ENCODE measurements at places on chromosomes 3 and 15.

GRCh38 chr3:120299403-120299802, 14.4 kb upstream of the GPR156 start:
- no peak for DNase-seq

GRCh38 chr3:37963016-37963415, 27.6 kb upstream of the VILL start:
- no peak for DNase-seq

DNA sequence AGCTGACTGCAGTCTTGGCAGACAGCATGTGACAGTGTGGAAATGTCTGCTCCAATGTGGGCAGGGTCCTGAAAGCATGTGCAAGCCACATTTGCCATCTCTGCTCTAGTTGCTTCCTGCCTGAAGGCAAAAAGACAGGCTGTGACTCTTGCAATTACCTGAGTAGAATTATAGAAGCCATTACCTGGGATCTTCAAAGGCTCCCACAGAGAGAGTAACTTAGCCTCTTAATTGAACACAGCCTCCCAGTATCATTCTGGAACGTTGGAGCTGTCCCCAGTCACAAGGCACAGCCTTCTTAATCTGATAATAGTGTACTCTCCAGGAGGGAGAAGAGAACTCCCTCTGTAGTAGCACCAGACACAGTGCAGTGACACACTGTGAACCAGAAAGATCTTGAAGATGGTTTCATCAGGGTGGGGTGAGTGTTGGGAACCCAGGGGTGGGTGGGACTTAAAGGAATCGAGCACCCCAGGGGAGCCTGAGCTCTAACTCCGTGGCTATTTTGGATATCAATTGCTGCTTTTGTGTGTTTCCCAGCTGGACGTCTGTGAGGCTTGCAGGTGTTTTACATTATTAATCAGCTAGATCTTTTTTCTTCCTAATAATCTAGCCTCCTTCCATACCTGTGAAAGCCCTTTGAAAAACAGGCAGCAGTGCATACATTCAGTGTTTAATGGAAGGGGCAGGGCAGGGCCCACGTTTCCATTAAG, 40.6 kb upstream of the GLCE start:
- DNase-seq = no peak

GRCh38 chr3:64773137-64773536, 85.3 kb upstream of the ADAMTS9 start:
- DNase-seq = no peak

- DNase-seq = peak; percentile 90
These were observed 5.4 kb upstream of the SENP7 start for GRCh38 chr3:101518421-101518871.

DNA sequence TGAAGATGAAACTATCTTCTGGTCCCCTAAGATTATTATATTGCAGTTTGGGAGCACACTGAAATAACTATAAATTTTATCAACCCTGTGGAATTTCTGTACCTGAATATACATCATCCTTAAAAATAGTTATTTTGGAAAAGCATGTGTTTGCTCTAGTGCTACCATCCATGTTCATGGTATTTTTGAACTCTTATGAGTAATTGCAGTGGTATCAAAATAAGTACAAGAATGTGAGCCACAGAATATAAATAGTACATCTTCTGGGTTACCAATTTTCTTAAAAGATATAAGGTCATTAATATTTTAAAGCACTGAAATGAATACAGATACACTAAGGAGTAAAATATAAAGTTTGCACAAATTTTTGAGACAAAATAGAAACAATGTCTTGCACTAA, 206.5 kb downstream of the CBLB start:
- DNase-seq = no peak

- no peak for DNase-seq
These were observed 55.4 kb downstream of the EOMES start for GRCh38 chr3:27666708-27667107.

DNA sequence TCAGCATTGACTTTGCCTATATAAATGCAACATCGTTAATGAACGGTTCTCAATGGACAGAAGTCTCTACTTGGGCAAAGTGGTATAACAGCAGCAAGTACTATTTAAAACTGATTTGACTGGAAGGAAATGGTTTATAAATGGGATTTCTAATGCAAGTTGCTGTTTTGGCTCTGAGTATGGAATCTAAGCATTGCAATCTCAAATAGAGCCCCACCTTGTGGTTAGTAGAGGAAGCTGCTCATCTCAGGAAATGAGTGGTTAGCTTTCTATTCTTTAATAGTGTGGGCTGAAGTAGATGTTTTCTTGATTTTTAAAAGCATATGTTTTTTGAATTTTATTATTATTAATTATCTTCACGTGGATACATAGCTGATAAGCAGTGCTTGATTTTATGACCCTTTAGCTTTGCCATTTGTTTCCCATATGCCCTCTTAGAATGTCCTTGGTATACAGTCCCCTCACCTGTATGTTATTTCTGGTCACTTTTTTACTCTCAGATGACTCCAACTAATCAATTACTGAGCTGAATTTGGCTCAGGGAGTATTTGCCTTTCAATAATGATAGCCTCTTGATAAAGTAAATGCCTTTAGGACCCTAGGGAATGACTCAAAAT, 67.1 kb downstream of the OXSM start:
- DNase-seq = peak; percentile 72

DNA sequence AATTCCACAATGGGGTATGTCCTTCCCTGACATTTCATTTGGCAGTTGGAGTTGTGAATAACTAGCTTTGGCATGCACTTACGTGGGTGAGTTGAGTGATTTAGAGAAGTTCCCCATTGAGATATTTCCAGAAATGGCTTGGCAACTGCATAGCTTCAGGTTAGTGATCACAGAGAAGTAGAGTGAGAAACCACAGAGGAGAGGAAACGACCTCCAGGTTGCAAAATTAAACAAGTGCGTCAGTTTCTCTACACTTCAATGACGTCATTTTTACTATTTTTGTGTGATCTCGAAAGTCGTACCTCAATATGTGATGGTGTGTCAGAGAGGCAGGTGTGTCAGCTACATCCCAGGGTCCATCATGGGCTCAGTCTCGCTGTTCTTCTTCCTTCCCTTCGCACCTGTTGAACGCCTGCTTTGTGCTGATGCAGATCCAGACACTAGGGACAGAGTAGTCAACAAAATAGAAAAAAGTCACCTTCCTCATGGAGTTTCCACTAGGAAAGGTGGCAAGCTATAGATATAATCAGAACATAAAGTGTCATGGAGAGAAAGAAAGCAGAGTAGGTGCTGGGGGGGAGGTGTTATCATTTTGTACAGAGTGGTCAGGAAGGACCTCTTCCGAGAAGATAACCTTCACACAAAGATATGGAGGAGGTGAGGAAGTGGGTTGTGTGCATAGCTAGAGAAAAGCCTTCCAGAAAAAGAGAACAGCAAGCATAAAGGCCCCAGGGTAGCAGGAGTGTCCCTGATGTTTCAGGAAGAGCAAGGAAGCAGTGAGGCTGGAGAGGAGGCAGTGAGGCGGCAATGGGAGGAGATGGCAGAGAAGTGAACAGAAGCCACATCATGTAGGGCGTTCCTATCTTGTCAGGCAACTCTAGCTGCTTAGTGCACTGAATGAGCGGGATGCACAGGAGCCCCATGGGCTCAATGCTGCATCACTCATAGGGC, 75.6 kb downstream of the MCTP2 start:
- no peak for DNase-seq

GRCh38 chr15:94375997-94376396, 144.6 kb downstream of the MCTP2 start:
- no peak for DNase-seq

GRCh38 chr15:71677766-71678165, 132.6 kb upstream of the NR2E3 start:
- no peak for DNase-seq

DNA sequence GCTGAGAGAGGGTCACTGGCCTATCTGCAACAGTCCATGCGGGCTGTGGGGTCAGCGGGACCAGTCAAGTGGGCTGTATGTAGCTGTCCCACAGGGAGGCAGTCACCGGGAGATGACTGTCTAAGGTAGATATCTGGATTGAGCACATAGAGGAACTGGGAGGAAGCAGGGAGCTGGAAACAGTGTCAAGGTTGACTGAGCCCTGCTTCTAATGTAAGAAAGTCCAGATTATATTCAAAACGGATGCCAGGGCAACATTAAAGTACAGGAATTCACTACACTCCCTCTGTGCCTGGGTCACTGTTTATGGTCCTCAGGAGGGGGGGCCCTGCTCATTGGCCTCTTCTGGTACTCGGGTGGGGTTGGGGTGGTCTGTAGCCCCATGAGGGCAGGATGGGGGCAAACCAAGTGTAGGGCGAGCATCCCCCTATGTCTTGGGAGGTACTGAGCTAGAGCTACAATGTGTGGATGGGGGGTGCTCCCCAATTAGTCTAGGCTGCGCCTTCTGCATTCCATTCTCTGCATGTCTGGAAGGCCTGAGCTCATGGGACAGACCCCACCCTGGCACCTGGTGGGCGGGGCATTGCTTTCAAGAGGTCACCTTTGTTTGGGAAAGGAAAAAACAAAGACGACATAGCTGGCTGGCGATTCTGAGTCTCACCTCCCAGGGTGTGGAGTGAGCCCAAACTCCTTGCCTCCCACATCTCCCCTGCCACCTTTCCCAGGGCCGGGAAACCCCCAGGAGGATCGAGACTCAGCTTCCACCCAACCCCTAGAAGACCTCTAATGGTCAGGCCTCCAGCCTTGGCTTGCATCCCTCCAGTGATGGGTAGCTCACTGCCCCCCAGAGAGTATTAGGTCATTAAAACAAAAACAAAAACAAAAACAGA, 45.1 kb upstream of the C15orf39 start:
- DNase-seq = no peak

DNA sequence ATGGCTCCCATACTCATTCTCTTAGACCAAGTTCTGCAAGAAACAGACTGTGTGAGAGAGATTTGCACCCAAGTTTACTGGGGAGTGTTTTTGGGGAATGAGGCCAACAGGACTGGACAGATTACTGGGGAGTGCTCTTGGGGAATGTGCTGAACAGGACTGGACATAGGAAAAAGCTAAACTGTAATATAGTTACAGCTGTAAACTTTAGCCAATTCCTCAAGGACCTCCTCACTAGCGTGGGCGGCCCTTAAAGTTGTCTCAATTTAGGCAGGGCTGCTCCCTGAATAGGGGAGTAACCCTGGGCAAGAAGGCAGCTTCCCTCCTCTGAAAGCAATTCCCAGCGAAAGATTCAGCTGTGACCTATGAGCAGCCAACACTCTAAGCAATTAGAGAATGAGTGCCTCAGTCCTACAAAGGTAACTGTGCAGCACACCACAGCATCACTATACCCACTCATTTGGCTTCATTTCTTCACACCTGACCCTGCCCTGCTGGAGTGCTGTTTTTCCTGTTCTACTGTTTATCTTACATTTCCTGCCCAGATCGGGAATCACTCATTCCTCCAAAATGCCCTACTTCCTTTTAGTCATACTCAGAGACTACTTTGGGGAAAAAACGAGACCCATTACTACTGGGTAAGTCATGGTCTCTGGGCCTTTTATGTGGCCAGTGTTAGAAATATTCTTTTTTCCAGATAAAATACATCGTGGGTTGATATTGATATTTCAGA, 41.3 kb upstream of the TRIM42 start:
- no peak for DNase-seq

DNA sequence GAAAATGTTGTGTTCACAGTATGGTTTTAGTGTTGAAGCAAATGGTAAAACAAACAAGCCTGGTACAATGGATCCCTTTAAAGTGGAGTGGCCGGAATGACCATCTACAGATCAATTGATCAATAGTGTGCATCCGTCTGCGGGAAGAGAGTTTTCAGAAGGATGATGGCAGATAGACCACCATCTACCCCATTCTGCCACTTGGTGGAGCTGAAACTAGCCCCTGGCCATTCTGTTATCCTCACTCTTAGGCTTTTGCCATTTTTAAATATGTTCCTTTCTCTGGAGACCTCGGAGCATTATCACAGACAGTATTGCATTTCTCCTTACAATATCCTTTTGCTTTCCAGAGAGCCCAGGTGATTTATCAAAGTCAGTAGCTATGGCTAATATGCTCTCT, 258.9 kb upstream of the CFAP20DC start:
- DNase-seq = no peak

DNA sequence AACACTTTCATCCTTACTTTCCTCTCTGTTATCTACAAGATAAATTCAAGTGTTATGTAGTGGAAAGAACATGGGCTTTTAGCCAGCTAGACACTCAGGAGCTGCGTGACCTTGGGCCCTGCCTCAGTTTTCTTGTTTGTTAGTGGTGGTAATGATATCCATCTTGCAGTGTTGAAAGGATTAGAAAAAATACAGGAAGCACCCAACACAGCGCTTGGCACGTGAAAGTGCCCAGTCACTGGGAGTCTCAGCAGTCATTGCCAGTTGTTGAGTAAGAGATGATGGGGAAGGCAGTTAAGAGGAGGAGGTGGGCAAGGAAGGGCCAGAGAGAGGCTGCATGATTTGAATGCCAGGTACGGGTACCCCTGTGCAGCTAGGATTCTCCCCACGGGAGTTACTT, 5.3 kb downstream of the PDIA5 start:
- no peak for DNase-seq

- no peak for DNase-seq
These were observed 14.4 kb upstream of the STARD5 start for GRCh38 chr15:81338170-81339007.

GRCh38 chr3:53709860-53710674, 136.2 kb downstream of the CHDH start:
- peak; percentile 67 for DNase-seq

GRCh38 chr3:147551491-147551890, 142.3 kb downstream of the ZIC1 start:
- DNase-seq = no peak

- no peak for DNase-seq
These were observed 95.3 kb downstream of the SLC49A4 start for GRCh38 chr3:122890077-122890719.

DNA sequence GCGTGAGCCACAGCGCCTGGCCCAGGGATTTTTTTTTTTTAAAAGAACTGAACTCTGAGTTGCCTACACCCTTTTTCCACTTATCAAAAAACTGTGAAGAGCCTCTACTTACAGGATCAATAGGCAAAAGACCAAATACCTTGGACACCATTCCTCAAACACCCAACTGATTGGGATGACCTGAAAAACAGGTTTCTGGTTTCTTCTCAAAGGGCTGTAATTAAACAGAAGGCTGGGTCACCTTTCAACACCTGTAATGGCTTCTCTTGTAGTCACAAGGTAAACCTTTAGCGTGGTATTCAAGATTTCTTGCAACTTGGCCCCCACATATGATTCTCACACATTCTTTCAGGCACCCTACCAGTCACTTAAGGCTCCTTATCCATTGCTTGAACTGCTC, 38.4 kb upstream of the PLXND1 start:
- no peak for DNase-seq
